ENCODE measurements at places on chromosomes 13 and 19.

DNA sequence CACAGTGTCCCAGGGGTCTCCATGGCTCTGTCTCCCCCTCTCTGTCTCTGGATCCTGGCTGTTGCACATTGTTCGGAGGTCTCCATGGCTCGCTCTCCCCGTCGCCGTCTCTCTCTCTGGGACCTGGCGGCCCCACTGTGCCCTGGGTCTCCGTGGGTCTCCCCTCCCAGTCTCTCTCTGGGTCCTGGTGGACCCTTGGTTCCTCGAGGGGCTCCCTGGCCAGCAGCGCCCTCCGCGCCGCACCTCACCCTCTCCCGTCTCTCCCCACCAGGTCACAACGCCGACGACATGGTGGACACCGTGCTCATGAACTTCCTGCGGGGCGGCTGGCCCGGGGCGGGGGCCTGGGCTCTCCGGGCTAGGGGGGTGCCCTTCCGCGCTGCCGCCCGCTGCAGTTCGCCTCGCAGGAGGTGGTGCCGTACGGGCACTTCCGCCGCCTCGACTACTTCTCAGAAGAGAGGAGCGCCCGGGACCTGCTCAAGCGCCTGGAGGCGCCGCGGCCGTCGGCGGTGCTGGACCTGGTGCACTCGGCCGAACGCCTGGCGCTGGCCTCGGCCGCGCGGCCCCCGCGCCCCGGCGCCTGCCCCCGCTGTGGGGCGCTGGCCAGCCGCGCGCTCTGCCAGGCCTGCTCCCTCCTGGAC, 29.1 kb downstream of the SIGLEC5 start:
- no peak for DNase-seq

DNA sequence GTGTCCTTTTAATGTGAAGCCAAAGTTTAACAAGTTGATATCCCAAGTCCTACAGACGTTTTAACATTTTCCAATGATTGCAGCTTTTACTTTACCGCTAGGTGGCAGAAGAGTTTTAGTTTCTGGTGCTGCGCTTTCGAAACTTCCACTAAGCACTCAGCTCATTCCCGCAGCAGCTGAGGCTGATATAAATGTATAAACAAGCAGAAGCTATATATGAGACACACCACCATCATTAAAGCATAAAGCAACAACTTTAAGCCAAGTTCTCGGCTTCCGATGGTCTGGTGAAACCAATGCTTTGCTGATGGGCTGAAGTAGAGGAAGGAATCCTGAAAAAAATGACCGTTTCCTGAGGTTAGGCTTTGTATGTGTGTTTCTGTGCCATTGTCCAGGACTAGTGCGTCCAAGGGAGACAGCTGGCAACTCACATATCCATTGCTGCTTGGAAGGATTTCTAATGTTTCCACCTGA, 753.9 kb downstream of the OLFM4 start:
- no peak for DNase-seq

GRCh38 chr19:7565332-7565731, 29.8 kb downstream of the PNPLA6 start:
- no peak for DNase-seq

GRCh38 chr13:70964874-70965273, 856.6 kb upstream of the KLHL1 start:
- DNase-seq = no peak

DNA sequence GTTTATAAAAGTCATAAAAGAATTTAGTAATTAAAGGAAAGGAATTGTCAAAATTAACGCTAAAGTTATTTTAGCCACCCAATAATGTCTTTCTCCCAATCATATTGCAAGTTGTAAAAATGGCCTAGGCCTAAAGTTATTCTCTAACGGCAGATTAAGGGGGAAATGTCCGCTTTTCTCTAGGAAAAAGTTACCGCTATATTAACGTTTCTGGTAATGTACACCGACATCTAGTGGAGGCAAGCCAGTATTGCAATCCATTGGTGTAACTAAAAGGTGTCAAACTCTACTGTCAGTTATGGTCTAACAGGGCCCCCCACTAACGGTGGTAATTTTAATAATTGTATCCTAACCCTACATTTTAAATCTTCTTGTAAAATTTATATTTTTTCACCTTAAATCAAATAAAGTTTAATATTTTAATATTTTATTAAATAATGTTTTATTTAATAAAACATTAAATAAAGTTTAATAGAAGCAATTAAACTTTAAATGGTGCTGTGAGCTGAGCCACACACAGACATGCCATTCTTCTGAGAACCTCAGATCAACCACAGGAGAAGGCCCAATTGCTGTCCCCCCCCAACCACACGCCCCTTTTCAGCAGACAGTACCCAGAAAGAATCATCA, 35.9 kb upstream of the ZSCAN5A start:
- DNase-seq = no peak

GRCh38 chr19:34366738-34367623, 2.0 kb downstream of the GPI start:
- no peak for DNase-seq

DNA sequence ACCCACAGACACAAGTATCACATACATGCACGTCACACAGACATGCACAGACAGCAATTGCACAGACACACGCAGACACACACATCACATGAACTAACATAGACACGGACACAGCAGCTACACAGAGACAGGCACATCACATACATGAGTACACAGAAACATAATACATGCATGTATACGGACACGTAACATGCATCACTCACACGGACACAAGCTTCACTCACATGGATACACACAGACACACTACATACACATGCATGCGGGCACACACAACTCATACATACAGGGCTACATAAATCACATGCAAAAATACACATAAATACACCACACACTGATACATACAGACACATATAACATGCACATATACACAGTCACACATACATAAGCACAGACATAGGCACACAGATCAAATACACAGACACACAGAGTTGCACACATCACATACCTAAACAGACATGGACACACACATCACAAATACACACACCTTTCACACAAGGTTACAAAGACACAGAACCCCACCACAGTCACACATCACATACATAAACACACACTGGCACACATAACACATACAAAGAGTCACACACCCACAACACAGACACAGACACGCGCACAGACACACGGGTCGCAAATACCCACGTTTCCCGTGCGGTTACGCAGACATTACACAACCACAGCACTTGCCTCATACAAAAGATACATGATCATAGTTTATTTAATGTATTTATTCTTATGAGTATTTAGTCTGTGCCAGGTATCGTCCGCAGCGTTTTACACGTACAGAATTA, 1.1 kb upstream of the LMTK3 start:
- DNase-seq = no peak

GRCh38 chr13:53041968-53042516, 13.4 kb downstream of the OLFM4 start:
- DNase-seq = no peak

- no peak for DNase-seq
Measured at GRCh38 chr13:88670509-88670908, 999.3 kb downstream of the SLITRK5 start.

- DNase-seq = no peak
Measured at GRCh38 chr19:6812612-6813011, 40.1 kb downstream of the VAV1 start.

DNA sequence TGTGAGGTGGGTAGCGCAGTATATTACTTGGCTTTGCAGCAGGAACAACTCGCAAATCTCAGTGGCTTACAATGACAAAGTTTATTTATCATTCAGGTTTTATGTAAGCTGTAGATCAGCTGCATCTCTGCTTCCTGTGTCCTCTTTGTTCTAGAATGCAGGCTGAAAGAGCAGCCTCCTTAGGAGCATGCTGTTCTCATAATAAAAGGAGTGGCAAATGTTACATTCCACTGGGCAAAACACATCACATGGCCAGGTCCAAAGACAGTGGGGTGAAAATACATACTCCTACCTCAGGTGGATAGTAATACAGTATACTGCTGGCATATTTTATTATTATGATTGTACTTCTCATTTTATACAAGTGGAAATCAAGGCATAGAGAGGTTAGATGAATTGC, 1.2 kb upstream of the CSNK1A1L start:
- DNase-seq = no peak

- no peak for DNase-seq
Measured at GRCh38 chr13:111875915-111876314, 191.0 kb upstream of the SOX1 start.

GRCh38 chr19:1161716-1162115, 12.4 kb downstream of the SBNO2 start:
- DNase-seq = no peak

GRCh38 chr19:29662604-29663404, 2.5 kb upstream of the PLEKHF1 start:
- DNase-seq = peak; percentile 93

- DNase-seq = no peak
Measured at GRCh38 chr19:1098177-1099051, 3.2 kb upstream of the POLR2E start.

DNA sequence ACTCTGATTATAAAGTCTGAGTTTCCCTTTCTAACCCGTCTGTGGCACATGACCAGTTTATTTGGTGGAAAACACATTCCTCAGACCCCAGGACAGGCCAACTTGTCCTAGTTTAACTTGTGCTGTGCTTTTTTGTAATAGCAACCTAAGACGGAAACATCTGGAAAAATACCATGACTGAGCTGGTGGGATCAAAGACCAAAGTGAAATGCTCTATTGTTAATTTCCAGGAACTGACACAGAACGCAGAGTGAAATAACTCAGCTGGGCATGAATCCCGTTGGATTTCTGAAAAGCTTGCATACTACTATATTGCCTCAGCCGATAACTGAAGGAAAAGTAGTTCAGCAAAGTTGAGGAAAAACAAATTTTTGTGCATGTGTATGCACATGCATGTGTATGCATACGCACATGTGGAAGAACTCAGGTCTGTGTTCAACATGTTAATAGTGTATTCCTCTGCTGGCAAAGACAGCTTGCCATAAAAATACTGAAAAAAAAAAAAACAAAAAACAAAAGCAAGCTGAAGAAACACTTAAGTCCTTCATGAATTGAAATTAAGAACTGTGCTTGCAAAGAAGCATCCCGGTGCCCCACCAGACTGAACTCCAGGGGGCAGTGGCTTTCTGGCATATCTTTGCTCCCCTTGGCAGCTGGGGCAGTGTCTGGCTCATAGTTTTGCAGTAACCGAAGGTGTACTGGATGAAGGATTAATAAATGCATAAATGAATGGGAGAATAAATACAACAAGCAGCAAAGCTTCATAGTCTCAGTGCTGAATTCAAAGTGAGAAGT, 187.8 kb downstream of the LHFPL6 start:
- peak; percentile 45 for DNase-seq

- no peak for DNase-seq
Measured at GRCh38 chr13:112696001-112696868, 6.4 kb downstream of the ATP11A start.

- no peak for DNase-seq
Measured at GRCh38 chr13:32116210-32116609, 84.6 kb downstream of the FRY start.

- no peak for DNase-seq
Measured at GRCh38 chr19:38784224-38784623, 4.8 kb upstream of the LGALS7B start.

- DNase-seq = no peak
Measured at GRCh38 chr13:51292000-51292565, 47.4 kb upstream of the SERPINE3 start.

- no peak for DNase-seq
Measured at GRCh38 chr13:67048084-67048820, 181.9 kb downstream of the PCDH9 start.

DNA sequence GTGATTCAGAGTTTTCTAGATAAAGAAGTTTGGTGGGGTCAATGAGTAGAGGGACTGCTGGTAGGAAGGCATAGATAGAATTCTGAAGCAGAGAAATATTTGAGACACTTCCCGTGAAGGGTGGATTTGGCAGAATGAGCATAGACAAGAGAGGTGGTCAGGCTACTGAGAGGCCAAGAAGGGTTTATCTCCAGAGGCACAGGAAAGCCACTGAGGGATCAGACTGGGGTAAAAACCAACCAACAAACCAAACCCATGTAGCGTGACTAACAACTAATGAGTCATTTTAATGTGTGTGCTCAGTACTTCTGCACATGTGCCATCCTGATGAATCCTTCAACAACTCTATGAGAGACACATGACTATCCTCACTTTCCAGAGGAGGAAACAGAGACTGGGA, 60.0 kb upstream of the SERP2 start:
- no peak for DNase-seq

DNA sequence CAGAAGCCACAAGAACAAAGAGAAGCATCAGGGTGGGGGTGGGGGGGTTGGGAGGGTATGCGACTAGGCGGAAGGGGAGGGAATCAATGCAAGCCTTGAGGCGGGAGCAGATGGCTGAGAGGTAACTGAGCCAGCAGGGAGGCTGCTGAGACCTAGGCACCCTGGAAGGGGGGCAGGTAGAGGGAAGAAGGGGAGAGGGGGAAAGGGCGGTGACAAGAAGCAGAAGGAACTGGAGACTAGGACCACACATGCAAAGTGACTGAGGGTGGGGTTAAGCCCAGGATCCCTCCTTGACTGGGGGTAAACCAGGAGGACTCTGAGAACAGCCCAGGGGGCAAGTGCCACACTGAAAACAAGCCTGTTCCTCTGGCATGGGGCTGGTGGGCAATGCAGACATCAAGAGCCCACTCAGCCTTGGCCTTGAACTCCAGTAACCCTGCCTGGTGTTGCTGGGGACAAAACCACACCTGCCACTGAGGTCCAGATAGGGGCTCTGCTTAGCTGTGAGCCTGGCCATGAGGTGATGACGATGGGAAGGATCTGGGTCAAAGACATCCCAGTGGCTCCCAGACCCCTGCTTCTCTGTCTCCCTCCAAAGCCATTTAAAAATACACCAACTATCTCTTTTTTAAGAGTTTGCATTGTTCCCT, 20.3 kb downstream of the OPA3 start:
- no peak for DNase-seq

- no peak for DNase-seq
Measured at GRCh38 chr19:50851620-50852019, 3.1 kb upstream of the KLK3 start.

GRCh38 chr13:34751044-34751443, 191.0 kb upstream of the NBEA start:
- DNase-seq = no peak

DNA sequence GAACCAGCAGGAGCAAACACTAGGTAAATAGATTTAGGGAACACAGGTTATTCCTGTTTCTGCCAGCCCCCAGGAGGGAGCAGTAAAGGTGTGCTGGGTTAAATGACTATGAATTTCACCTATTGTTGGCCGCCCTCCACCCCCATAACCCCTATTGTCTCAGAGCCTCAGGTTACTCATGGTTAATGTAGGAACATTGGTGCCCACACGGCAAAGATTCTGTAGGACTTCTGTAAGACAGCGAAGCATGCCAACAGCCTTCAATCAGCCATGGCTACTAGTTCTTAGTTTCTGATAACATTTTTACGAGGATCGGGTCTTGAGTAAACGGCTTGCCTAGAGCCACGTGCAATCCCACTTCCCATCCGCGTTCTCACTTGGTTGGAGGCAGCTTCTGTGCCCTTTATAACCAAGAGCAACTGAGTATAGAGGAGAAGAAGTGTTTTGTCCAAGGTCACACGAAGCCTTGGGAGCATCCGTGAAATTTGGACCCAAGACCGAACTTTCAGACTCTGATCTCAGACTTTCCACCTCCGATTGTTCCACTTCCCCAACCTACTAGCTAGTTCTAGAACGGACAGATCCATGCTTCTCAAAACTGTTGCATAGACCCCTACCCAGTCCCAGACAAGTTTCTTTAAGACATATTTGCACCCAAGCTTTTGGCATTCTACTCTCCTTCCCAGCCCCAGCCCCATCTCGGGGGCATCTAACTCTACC, 5.1 kb upstream of the CACNG8 start:
- no peak for DNase-seq

Measured in tibial artery (tissue), 4 donors.